ENCODE measurements at places on chromosomes 1 and 21.
A peak's percentile ranks its signal among the peaks of the same experiment; 100 is the strongest.

- no peak for DNase-seq
Measured at GRCh38 chr21:36647279-36648093, 51.4 kb upstream of the SIM2 start.

DNA sequence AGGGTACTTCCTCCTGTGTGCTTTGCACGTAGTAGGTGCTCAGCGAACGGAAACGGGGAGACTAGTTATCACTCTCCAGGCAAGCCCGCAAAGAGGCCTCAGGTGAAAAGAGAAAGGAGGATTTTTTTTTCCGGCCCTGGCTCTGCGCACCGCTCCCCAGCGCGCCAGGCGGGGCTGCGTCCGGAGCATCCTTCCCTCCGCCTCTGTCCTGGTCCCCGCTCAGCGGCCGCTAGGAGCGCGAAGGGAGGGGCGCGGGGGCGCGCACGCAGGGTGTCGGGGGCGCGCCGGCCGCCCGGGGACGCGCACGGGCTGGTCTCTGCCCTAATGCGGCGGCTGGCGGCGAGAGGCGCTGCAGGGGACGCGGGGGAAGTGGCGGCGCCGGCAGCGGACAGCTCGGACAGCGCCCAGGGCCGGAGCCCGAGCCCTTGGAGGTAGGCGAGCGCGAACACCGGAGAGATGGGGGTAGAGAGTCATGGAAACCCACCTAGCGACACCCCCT lies 42.3 kb upstream of the NFASC start:
- peak; percentile 38 for DNase-seq

DNA sequence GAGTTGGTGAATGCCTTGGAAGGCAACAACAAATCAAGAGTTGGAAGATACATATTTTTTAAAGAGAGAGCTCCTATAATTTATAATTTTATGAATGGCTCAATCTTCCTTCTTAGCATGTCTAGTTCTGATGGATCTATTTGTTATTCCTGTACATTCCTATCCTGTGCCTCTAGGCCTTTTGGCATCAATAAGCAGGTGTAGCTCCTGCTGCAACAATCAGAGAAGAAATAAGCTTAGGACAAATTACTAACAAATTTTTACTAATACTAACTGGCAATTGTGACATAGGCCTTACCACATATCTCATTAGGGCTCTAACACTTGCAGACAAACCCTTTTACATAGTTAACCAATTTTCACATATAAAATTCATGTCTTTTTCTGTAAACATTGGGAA lies 682.0 kb downstream of the LTN1 start:
- no peak for DNase-seq

GRCh38 chr1:204134103-204134502 lies 17.7 kb downstream of the ETNK2 start:
- DNase-seq: no peak

DNA sequence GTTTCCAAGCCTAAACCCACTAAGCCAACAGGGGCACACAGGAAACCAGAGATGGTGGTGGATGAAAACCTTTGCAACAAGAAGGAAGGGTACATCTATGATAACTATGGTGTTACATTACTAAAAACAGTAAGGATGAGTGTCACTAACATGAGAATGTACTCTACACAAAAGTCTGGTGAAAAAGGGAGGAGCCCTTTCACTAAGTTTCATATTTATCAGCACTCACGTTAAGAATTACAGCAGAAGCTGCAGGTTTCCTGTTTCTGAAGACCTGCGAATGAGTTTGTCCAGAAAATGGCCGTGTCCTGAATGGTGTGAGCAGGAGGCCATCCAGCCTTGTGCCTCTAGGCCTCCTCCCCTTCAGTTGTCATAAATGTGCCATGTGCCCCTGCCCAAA lies 17.8 kb downstream of the ABCG1 start:
- DNase-seq: no peak

- no peak for DNase-seq
Measured at GRCh38 chr1:179774000-179774399, 30.9 kb downstream of the FAM163A start.

All from foreskin melanocyte (primary cell).